ENCODE measurements at places on chromosomes 4 and X.

DNA sequence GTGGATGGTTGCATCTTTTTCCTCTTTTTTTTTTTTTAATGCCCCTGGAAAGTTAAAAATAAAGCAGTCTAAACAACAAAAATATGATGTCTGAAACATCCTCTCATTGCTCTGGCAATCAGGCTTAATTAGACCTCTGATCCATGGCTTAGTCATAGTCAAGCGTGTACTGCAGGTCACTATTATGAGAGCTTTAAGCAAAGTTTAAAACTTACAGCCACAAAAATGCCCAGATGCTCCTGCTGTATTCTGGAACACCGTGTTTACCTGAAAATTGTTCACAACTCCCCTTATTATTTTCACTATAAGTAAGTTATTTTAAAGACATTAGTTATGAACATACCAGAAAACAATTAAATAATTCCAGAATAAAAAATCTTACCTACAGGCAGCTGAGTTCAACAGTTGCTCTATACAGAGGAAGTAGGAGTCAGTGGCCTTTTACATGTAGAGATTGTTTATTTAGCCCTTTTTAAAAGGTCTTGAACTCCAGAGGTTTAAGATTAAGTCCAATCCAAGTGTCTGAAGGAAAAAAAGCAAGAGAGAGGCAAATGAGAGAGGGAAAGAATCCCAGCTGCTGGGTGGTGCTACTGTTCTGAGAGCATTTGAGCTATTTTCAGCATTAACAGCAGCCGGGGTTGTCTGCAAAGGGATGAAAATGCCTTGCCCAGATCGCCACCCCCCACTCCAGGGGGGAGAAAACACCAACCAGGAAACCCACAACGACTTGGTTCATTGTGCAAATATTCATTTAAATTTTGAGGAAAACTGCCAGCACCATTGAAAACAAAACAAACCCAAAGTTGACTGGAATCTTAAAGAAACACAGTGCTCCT, 36.9 kb downstream of the SORBS2 start:
- DNase-seq = no peak

- no peak for DNase-seq
Observed at GRCh38 chr4:154044742-154045485, 256.0 kb upstream of the SFRP2 start.

DNA sequence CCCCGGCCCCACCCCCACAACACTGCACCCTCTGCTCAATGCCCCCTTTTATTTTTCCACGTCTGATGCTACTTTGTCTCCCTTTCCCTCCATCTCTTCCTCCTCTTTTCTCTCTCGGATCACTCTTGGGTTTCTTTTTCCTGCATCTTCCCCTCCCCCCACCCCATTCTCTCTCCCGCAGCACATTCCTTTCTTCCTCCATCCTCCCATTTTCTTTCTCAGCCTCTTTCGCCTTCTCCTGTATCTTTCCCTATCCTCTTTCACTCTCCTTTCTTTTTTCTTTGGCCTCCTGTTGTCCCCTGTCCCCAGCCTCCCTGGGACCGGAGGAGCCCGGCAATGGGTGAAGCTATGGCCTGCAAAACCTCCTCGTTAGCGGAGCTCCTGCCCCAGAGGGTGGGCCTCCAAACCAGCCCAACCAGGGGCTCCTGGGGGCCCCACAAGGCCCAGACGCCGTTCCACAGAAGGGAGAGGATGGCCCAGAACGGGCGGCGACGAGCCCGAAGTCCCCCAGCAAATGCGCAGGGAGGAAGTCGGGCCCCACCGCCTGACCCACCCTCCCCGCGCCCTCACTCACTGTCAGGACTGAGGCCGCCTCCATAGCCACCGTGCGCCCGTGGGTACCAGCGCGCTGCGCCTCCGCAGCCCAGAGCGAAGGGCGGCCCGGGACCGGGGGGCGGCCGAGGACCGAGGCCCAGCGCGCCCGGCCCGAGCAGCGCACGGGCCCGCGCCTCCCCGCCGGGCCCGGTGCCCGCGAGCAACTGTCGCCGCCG, 807 bp downstream of the HMX1 start:
- no peak for DNase-seq

GRCh38 chr4:184028561-184029374, 123.7 kb downstream of the STOX2 start:
- DNase-seq = no peak

- no peak for DNase-seq
Observed at GRCh38 chr4:44983083-44983482, 256.7 kb upstream of the GNPDA2 start.

All from stimulated activated CD8-positive, alpha-beta memory T cell treated with anti-CD3 and anti-CD28 coated beads, Interleukin-4, amount 100 ng/mL, for 4 hours (primary cell).